ENCODE measurements at places on chromosomes 5 and 9.

GRCh38 chr9:3906437-3907213 lies 380.8 kb upstream of the RFX3 start:
- DNase-seq: no peak

- no peak for DNase-seq
Observed at GRCh38 chr5:14245132-14245925, 102.2 kb downstream of the TRIO start.

DNA sequence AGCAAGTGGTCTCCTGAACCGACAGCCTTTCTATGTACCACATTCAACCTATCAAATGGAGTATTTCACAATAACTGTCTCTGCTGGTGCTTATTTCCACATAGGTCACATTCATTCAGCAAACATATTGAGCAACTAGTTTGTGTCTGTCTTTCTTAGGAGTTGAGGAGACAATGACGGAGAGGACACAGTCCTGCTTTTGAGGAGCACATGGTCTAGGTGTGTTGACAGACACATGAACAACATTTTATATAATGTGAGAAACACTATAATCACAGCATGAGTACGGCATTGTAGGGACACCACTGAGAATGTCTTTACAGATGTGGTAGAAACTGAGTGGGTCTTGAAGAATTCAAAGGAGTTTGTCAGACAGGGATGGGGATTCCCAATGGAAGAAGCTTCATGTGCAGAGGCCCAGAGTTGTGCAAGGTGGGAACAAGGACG lies 28.5 kb downstream of the NFIL3 start:
- DNase-seq: no peak

DNA sequence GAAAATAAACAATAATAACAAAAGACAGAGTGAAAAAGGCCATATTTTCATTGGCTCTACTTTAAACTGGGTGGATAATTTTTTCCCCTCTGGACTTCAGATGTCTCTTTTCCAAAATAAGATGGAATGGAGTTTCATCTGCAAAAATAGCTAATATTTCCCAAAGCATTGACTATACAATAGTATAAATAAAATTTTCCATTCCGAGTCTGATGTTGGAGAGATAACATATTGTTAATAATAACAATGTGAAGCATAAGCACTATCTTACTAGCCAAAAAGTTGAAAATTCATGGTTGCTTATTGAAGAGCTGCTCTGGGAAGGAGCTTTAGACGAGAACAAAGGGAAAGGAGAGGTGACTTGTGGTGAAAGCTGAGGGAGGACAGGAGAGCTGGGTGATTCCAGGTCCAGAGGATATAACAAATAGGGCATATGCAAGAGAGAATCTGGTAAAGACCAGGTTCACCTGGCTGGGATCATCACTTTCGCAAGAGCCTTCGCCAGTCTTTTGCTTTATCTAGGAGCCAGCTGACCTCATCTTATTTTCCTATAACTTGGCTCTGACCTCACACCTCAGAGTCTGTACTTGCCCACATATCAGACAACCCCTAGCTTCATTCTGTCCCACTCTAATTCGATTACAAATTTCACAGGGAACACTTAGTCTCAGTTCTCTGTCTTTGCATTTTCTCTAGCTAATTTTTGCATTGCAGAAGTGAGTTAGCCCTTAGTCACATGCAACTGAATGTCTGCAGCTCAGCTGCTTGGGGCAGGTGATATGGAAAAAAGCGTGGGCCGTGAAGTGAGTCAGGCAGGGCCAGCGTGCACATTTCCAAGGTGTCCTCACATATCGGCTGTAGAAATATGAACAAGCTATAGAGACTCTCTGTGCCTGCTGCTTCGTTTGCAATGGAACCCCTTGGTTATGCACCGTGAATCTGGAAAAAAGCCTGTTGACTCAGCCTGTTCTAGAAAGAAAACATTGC lies 7.6 kb upstream of the ZNF474 start:
- no peak for DNase-seq

- no peak for DNase-seq
Observed at GRCh38 chr9:132833550-132834121, 44.4 kb downstream of the AK8 start.

GRCh38 chr5:773517-774264 lies 10.8 kb downstream of the ZDHHC11B start:
- DNase-seq: no peak

DNA sequence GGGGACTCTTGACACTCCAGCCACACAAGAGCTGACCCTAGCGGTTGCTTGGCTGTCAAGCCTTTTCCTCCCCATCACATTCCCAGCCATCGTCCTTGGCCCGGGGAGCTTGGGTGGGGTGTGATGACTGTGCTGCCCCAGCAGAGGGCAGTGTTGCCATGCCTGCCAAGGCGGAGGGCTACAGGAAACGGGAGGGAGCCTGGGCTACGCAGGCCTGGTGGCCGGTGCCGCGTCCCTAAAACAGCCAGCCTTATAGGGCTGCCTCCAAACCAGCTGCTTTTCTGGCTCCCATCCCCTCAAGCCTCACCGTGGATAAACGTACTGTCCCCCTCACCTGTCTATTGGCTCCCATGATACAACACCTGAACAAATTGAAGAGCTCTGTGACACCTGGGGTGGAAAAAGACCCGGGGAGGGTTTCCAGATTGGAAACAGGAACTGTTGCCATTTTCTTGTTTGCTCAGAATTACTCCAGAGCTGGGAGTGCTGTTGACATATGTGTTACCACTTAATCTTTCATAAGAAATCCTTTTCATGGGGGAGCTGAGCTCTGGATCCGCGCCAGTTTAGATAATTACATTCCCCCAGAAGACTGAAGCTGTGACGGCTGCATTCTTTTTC lies 72.8 kb upstream of the ASTN2 start:
- no peak for DNase-seq

- DNase-seq: no peak
Observed at GRCh38 chr5:109388407-109388806, 21.4 kb downstream of the PJA2 start.

- no peak for DNase-seq
Observed at GRCh38 chr9:117335837-117336433, 78.9 kb downstream of the ASTN2 start.

DNA sequence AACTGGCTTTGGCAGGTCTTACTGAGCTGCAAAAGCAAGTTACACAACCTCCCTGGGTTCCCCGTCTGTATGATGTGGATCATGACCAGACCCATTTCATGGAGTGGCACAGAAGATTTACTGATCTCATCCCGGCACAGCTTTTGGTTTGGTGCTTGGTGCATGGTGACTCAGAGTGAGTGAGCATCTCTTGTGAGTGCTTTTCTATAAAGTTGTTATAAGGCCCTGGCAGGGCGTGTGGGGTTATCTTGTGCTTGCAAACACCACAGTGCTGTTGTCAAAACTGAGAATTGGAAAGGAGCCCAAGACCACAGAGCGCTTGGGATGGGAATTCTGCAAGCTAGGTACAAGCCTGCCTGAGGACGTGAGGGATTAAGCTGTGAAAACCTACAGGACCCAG lies 425.2 kb downstream of the GADD45G start:
- no peak for DNase-seq

DNA sequence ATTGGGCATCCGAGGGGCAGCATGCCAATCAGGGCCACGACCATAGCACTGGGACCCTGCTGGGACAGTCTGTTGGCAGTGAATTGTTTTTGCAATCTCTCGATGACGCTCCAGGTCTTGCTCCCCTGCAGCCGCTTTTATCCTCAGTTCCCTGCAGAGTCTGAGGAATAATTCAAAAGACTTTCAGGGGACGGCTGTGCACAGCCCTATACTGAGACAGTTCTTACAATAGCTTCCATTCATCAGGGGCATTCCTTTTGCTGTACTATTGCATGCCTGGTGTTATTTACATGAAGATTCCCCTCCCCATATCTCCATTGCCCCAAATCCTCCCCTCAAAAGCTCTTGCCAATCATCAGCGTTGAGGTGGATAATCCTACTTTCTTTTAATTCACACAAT lies 163.3 kb upstream of the WWC1 start:
- no peak for DNase-seq

DNA sequence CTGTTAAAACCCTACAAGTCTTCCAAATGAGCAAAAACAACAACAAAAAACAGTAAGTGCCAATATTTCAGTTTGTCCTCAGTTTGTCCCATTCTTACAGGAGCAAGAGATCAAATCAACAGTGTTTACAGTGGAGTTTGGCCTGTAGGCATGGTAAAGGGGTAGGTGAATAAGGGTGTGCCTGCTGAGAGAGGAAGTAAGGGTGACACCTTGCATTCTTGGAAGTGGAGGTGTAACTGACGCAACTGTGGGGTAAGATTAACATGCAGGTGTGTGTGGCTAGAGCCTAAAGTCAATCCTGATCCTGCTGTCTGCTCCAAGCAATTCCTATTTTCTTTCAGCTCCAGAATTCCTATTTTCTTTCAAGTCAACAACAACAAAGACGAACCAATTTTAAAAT lies 43.4 kb downstream of the PFDN1 start:
- DNase-seq: no peak

DNA sequence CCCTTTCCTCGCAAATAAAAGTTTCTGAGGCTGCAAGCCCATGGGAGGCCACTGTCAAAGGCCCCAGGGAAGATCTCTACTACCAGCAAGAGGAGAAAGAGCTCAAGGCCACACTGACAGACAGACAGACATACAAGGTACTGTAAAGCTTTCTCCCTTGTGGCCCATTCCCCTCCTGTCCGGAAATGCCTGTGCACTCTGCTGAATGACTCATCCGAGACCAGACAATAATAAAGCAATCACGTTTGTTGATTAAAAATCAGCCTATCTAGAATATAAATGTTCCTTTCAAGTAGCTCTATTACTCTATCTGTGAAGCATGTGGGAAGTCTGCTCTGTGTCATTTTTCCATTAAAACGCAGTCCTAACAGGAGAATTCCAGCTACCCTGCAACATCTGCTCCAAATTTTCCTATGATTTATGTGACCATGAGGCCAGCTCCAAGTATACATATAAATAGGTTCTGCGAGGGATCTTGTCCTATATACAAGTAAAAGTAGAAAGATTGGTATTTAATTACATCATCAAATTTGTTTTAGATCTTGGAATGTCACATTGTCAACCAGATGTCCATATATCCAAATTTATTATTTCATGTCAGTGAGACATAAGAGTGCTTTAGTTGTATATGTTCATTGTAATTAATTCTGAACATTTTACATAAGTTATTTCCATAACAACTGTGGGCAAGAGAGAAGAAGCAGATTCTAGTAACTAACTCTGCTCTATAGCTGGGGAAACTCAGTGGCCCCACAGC lies 34.7 kb upstream of the TGFBI start:
- no peak for DNase-seq

DNA sequence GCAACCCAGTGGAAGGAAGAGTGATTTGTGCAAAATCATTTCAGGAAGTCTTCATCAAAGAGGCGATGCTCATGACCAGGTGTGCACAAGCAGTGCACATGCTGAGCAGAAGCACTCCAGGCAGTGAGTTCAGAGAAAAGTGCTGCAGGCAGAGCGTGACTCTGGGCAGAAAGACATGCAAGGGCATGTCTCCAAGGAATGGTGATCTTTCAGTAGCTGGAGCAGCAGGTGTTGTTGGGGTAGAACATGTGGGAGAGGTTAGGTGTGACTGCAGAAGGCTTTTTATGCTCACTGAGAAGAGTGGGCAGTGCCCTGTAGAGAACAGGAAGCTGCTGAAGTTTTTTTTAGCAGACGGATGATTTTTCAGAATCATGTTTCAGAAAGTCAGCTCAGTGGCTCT lies 545.4 kb upstream of the TLE4 start:
- peak; percentile 93 for DNase-seq

DNA sequence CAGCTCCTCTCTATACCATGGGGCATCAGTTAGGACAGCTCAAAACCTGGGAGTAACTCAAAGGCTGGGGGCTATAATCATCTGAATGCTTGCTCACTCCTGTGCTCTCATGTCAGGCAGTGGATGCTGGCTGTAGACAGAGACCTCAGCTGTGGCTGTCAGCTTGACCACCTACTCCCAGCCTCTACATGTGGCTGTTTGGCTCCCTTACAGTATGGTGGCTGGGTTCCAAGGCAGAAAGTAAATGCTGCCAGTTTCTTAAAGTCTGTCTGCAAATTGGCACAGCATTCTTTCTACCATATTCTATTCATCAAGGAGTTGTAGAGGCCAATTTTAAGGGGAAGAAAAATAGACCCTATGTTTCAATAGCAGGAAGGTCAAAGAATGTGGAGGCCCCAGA lies 66.9 kb downstream of the TMC1 start:
- no peak for DNase-seq

DNA sequence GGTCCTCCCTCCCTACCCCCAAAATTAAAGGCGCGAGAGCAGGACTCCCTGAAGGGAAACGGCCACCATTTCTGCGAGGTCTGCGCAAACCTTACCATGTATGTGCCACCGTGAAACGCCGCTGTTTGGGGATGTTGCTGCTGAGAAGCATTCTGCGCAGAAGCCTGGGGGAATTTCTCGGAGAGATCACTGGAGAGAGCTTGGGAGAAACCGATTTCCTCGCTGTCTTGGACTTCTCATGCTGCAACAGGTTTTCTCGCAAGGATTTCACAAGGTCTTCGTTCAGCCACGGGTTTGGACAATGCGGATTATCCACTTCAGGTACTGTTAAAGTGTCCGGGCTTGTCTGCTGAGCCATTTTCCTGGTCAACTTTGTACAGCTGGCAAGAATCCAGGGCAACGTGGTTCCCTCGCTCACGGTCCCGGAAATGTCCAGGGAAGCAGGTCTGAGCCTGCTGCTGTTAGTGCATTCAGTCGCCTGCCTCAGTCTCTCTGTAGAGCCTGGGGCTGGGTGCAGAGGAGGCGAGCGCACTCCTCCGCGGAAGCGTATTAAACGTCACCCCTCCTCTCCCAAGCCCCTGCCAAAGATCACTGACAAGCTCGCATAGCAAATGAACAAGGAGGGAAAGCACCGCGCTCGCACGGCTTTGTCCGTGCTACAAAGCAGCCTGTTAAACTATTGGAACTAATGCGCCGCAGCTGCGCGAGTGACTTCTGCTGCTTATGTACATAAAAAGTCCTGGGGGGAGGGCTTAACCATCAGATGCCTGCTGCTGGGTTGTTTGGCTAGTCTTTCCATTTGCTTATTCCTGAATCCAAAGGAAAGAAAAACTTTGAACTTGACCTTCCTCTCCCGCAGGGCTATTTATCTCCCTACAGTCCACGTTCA lies 125.1 kb downstream of the PDE4D start:
- DNase-seq: no peak

GRCh38 chr9:119961774-119962424 lies 592.7 kb upstream of the BRINP1 start:
- DNase-seq: no peak

DNA sequence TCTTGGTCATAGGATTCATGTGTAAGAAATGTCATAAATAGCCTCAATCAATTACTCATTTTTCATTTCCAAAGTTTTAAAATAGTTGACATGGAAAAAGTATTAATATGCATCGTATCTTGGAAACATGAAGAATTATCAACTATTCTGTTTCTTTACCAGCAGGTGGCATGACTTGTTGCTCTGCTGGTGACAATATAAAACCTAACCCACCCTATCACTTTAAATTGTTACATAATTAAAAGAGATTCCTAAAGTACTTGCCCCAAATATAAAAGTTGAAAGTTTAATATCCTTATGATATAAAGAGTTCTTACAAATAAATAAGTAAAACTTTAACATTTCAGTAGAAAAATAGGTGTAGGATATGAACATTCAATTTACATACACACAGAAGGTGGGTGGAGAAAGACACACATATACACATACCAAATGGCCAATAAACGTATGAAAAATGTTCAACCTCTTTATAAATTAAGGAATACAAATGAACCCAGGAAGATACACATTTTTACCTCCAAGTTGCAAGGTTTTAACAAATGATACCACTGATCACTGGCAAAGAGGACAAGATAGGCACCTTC lies 30.6 kb downstream of the MAP1B start:
- no peak for DNase-seq
